ENCODE measurements at places on chromosomes 1 and 21.

DNA sequence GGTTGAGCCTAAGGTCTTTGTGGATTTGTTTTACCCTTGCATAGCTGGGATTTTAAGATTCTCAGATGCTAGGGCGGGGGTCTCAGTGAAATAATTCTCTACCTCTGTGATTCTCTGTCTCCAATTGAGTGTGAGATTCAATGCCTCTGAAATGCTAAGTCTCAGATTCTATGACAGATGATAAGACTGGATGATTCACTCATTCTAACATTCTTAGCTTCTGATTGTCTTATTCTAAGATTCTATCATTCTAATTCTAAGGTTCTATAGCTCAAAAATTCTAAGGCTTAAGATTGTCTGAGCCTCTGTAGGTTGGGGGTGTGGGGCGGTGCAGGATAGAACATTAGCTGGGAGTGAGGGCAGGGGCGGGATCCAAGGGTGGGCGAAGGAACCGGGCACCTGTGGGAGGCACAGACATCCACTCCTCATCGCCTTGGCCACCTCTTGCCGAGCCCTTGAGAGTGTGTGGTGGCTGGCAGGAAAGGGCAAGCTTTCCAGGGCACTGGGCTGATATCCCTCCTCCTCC is 29.5 kb downstream of the ADGRB2 start:
- DNase-seq, result no peak

DNA sequence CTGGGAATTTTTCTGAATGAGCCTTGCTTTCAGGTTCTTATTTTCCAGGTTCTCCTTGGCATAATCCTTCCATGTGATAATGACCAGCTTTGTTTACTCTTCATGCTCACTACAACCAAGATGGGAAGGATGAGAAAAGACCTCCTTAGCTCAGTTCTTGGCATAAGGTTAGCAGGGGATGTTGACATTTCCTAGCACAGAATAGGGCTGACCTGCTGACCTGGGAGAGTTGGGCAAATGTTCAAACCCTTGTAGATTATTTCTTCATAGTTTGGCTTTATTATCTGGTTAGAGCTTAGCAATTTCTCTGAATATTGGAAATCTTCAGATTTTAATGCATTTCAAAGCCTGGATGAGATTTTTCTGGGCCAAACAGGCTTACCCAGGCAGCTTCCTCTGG is 23.6 kb upstream of the SYT6 start:
- DNase-seq, result no peak

GRCh38 chr1:181424786-181425403 is 58.4 kb upstream of the CACNA1E start:
- peak; percentile 69 for DNase-seq

DNA sequence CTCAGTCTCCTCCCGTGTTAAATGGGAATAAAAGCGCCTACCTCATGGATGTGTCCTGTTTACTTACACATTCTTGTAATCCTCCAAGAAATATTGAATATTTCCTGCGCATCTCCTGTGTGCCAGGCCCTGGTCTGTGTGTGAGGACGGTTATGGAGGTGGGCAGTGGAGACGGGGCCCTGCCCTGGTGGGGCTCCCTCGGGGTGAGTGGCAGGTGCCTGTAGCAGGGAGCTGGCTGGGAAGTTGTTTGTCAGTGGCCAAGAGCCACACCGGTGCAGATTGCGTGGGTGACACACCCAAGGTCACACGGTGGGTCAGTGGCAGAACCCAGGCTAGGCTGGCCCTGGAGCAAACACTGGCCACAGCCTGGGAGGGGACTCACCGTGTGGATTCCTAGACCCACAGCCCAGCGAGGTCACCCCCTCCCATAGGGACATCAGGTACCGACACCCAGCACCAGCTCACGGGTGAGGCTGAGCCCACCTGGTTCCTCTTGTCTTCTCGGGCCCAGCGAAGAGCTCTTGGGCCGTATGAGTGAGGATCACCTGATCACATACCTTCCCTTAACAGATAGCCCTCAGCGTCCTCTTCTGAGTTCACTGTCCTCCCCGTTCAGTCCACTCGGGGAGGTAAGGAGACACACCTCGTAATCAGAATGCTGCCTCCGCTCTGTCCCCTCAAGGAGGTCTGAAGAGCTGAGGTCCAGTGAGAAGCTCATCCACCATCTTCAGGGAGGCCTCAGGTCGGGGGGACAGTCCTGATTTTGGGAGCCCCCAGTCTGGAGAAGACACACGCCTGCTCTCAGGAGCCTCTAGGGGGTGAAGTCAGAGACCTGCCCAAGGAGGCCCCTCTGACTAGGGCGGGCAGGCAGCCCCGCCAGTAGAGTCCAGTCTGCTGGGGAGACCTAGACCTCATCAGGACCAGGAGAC is 349.6 kb downstream of the MATN1 start:
- DNase-seq, result no peak

DNA sequence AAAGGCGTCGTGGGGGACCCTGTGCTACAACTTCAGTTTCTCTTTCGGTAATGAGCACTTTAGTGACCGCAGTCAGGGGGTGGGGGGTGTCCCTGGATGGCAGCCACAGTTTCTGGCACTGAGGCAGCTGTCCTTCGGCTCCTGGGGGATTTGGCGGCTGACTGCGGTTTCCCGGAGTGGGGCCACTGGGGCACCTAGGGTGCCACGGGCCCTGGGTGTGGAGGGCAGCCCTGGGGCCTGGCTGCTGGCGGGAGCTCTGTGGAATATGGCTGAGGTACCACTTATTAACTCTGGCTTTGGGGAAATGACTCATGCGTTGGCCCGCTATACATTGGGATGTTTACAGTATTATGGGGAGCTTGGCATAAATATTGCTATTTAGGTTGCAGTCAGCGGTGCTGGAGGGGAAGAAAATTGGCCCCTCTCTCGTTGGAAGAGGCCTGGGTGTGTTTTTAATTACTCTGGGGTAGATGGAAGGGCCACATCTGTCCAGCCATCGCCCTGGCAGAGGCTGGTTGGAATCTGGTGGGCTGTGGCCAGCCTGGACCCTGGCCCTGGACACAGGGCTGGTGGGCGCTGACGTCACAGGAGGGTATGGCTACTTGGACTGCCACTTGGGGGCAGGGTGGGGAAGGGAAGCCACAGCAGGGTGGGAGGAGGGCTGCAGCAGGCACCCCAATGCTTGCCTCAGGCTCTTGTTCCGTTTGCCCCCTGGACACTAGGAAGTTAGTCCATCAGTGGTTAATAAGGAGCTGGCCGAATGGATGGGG is 2.0 kb downstream of the EPHB2 start:
- DNase-seq, result no peak

DNA sequence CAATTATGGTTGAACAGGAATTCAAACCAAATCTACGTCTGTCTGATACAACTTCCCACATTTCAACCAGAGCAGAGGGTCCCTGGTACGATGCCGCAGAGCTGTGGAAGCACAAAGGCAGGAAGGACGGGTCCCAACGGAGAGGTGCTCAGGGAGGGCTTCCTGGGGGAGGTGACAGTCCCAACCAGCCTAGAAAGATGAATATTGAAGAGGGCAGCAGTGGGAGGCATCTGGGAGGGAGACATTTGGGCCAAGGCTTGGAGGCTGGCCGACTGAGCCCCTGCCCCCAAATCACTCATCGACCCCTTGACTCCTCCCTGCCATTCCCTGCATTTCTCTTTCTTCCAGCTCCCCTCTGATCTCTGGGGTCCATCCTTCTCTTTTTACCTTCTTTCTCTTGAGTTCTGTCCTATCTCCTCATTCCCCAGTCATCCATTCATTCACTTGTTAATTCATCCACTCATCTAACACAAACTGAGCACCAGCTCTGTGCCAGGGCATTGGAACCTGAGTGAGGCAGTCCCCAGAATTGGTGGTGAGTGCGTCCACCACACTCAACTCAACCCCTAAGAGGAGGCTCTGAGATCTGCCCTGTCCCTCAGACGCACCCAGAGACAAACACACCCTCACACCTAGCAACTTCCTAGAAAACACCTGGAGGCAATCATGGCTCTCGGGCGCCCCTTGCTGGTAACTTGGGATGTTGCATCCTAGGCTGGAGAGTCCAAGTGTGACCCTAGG is 13.2 kb upstream of the CELA3B start:
- DNase-seq, result peak; percentile 68

DNA sequence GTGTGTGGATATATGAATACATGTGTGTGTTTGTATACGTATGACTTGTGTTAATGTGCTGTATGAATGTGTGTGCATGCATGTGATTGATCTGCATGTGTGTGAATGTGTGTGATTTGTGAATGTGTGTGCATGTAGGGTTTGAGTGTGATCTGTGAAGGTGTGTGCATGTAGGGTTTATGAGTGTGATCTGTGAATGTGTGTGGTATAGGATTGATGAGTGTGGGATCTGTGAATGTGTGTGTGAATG is 88.2 kb downstream of the STUM start:
- no peak for DNase-seq

DNA sequence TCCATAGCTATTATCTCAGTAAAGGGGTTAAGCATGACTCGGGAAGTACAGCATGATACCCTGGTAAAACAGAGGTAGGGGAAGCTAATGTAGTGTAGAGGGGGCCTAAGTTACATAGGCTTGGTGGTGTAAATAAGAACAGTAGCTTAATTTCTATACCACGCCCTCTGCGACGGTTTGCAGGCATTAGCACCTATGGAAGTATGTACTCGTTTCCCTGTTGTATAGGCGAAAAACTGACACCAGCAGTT is 470 bp upstream of the NAXE start:
- no peak for DNase-seq

- DNase-seq, result no peak
Observed at GRCh38 chr1:36400825-36401601, 3.3 kb upstream of the LSM10 start.

DNA sequence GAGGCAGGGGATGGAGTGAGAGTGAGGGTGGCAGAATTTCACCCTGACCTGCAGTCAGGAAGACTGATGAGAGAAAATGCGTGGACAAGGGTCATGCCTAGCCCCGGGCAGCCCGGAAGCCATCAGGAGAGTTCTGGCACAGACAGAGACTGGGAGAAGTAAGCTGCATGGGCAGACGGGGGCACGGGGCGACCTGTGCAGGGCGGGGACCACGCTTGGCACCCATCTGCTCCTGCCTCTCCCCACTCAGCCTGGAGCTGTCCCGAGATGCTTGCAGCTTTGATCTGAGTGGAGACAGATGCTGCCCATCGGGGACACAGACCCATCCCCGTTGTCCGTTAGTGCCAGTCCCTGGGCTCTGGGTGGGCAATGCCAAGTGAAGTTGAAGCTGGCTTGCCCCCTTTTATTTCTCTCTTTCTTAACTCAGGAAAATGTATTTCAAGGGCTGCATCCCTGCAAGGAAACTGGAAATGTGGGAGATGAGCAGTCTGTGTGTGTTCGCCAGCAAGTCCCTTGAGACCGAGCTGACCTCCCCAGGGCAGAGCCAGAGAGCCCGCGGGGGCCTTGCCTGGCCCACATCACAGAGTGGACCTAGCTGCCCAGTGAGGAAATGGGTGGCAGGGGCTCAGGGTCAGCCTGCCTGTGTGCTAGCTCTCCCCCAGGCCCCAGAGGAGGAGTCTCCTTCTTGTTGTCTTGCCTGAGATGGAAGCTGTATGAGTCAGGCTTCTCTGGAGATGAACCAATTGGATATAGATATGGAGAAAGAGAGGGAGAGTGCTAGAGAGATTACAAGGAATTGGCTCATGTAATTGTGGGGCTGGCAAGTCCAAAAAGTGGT is 121.3 kb upstream of the C1orf174 start:
- peak; percentile 37 for DNase-seq

- no peak for DNase-seq
Observed at GRCh38 chr1:184664042-184664660, 90.5 kb downstream of the EDEM3 start.

GRCh38 chr1:184838504-184838951 is 83.9 kb upstream of the EDEM3 start:
- DNase-seq, result no peak

DNA sequence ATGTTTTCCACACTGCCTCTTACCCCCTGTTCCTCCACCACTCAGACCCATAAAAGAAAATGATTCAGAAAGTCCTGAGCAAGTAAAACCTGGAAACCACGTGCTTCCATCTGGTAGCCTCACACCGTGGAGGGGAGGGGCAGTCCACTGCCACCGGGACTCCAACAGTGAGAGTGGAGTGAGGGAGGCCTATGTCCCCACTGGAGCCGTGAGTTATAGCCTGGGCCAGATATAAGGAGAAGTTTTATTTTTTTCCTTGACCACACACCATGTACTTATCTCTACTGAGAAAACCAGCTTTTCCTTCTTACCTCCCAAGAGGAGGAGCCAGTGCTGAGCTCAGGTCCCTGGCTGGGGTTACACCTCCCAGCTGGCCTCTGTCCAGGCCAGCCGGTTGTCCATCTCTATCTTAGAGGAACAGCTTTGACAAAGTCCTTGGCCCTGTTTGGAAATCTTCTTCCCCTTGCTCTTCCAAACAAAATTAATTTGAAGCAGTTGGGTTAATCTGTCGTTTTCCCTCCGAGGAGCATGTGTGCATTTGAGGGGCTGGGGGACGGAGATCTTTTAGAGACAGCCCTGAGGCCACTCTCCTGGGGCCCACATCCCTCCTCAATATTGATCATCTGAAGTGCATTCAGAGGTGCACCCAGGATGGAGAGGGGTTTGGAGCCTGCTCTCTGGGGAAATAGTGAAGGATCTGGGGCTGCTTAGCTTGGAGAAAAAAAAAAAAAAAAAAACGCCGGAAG is 49.1 kb upstream of the SERBP1 start:
- DNase-seq, result no peak

GRCh38 chr1:247331172-247331524 is 519 bp downstream of the ZNF496 start:
- DNase-seq, result no peak

GRCh38 chr1:14320986-14321385 is 277.5 kb upstream of the KAZN start:
- DNase-seq, result no peak

- no peak for DNase-seq
Observed at GRCh38 chr1:185495007-185495406, 178.0 kb upstream of the IVNS1ABP start.

DNA sequence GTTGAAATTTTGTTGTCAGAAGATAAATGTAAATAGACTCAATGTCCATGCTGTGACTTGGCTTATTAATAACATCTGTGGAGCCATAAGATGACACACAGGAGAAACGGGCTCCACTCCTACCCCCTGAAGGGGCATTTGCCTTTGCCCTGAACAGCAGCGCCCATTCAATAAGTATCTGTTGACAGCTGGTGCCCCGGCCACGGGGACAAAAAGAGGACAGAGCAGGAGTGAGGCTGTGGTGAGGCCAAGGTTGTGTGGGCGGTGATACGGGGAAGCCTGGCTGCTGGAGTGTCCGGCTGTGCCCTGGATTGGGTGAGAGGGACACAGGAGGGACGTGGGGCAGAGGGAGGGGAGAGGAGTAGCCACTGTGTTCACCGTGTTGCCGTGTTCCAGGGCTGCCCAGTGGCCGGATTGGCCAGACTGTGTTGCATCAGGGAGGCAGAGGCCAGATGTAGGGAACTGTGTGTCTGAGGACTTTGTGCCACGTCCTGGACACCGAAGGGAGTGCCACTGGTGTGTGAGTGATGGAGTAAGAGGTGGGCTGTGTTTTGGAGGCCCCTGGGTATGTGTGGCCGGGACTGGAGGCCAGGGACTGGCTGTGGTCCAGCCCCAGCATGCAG is 15.1 kb downstream of the PRMT2 start:
- no peak for DNase-seq

- no peak for DNase-seq
Observed at GRCh38 chr1:241717975-241718374, 65.9 kb downstream of the WDR64 start.
